Renal cortex interstitium (tissue), 15 donors: ENCODE measurements at places on chromosomes 13 and 19. TPM values are rescaled to one million over a fixed set of nuclear protein-coding genes. Genes with fewer than 3 reads are reported as not detected.

- DNase-seq: no peak
These were observed 67.4 kb downstream of the CDADC1 start for GRCh38 chr13:49315036-49315565.

DNA sequence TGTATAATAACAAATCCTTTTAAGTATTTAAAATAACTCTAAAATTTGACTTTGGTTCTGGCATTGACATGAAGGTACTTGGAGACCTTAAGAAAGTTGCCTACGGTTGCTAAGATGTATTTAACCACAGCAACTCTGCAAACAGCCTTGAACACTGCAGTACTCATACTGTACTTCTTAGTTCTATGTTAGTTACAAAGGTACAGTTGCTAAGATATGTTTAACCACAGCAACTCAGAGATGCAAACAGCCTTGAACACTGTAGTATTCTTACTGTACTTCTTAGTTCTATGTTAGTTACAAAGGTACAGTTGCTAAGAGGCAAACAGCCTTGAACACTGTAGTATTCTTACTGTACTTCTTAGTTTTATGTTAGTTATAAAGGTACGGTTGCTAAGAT, 268.3 kb upstream of the MIR17HG start:
- DNase-seq: no peak

GRCh38 chr19:4379383-4380253, 20.7 kb downstream of the SH3GL1 start:
- DNase-seq: no peak

DNA sequence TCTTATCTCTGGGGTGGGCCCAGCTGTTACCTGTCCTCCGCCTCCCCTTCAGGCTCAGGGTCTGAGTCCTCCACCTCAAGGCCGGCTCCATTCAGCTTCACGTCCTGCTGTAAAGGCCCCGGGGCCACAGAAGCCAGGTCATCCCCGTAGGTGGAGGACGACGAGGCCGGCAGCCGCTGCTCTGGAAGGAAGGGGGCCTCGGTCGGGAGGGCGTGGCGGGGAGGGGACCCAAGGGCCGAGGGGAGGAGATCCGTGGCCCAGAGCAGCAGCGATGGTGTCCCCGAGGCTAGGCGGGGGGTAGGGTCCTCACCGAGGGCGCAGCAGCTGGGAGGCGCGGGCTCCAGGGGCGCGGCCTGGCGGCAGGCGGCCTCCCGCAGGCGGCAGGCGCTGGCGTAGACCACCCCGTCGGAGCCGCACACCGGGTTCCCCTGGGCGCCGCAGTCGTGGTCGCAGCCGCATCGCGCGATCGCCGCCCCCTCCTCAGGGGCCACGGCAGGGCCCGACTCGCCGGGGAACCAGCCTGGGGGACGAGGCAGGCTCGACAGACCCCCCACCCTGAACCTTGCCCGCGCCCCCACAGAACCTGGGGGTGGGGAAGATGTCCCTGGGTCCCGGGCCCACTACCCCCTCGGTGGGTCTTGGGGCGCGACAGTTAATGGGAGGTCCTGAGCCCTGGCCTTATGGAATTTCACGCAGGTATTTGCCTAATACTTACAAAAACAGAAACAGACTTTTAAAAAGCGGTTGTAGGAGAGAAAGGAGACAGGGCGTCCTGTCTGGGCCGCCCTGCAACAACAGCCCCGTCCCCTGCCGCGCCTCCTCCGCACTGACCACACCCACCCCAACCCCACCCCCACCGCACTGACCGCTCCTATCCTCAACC, 7.6 kb downstream of the F2RL3 start:
- no peak for DNase-seq

- no peak for DNase-seq
These were observed 4.9 kb downstream of the MBNL2 start for GRCh38 chr13:97226788-97227627.

GRCh38 chr19:6198896-6199239, 63.4 kb downstream of the ACSBG2 start:
- DNase-seq: no peak

DNA sequence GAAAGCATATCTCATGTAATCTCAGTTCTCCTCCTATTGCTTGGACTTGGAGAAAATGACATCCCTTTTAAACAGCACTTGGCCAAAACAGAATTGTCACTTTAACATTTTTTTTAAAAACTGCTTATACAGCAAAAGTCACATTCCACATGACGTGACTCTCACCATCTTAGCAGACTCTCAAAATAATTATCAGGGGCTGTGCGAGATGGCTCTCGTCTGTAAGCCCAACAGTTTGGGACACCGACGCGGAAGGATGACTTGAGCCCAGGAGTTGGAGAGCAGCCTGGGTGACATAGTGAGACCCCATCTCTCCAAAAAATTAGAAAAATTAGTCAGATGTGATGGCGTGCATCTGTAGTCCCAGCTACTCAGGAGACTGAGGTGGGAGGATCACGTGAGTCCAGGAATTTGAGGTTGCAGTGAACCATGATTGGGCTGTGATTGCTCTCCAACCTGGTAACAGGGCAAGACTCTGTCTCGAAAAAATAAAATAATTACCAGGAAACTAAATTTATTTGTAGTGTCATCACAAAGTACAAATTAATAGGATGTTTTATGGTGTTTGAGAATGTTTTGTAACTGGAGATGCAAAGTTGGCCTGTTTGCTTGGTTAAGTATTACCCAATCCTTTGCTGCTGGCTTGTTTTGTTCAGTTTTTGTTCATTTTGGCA, 8.8 kb downstream of the SAFB start:
- DNase-seq: no peak

DNA sequence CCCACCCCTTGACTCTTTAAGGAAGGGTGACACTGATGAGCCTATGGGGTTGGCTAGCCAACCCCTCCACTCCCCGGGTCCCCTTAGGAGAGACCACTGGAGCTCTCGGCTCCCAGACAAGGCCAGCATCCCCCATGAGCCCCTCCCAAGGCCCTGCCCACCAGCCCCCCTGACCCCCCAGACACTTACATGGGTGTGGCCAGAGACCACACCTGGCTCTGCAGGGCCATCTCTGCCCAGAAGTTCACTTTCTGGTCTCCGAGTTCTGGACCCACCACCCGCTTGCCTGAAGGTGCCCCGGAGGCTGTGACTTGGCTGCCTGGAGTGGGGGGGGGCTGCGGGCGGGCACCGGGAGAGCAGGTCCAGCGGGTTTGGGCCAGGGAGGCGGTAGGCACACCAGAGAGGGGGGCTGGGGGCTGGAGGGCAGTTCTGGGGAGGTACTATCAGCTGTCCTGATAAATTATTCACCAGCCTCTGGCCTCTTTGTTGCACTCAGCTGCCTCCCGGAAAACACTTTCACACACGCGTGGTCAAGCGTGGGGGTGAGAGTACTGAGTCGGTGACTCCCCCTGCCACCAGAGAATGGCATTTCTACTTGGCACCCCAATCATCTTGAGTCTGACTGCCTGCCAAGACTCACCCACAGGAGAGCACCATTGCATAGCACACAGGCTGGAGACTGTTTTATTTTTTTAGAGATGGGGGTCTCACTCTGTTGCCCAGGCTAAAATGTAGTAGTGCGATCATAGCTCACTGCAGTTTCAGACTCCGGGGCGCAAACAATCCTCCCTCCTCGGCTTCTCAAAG, at the start of gene PALM3:
Gene PALM3 (minus strand): TSS at position 326 of the 807 bp plus-strand sequence. CDS start 96 bp downstream, at position 230.
- DNase-seq: no peak

GRCh38 chr19:4060621-4061177, 6.0 kb downstream of the ZBTB7A start:
- no peak for DNase-seq

- DNase-seq: no peak
These were observed 75.6 kb upstream of the TM9SF2 start for GRCh38 chr13:99425485-99426341.

GRCh38 chr19:31470229-31470939, 121.1 kb upstream of the TSHZ3 start:
- no peak for DNase-seq

- DNase-seq: no peak
These were observed 9.6 kb downstream of the STARD13 start for GRCh38 chr13:33275916-33276315.

CLEC17A gene
- polyA plus RNA-seq: 0.44 TPM

ZNF835 gene
- polyA plus RNA-seq: 4.7 TPM

ARRDC2 gene
- polyA plus RNA-seq: 3.8 TPM

SHFL gene
- polyA plus RNA-seq: 24.1 TPM

C19orf18 gene
- 1.4 TPM for polyA plus RNA-seq

PTBP1 gene
- 460 TPM for polyA plus RNA-seq

ZNF888 gene
- 13.0 TPM for polyA plus RNA-seq

KLK8 gene
- 3.6 TPM for polyA plus RNA-seq

TMEM150B gene
- 0.72 TPM for polyA plus RNA-seq

IZUMO4 gene
- 9.3 TPM for polyA plus RNA-seq

CCDC124 gene
- polyA plus RNA-seq: 46.5 TPM

UNC13A gene
- polyA plus RNA-seq: 0.19 TPM

SLC7A10 gene
- polyA plus RNA-seq: 0.33 TPM

DYRK1B gene
- polyA plus RNA-seq: 31.3 TPM

PDE4C gene
- 0.30 TPM for polyA plus RNA-seq
